ENCODE measurements at places on chromosomes 7 and 10.

DNA sequence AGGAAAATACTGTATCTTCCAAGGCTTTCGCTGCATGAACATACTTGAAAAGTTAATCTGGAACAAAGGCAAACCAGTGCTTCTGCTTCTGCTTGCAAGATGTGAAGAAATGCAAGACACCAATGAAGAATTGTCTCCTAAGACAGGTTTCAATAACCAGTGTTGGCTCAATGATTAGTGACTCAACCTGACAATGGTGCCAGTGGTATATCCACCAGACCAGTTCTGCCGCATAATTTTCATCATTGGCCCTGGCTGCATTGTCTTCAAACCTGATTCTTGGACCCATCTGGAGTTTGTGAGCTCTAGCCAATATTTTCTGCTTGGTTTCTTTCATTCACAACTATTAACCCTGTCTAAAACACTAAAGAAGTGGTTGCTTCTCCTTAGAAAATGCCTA is 13.6 kb upstream of the STAMBPL1 start:
- DNase-seq: no peak

DNA sequence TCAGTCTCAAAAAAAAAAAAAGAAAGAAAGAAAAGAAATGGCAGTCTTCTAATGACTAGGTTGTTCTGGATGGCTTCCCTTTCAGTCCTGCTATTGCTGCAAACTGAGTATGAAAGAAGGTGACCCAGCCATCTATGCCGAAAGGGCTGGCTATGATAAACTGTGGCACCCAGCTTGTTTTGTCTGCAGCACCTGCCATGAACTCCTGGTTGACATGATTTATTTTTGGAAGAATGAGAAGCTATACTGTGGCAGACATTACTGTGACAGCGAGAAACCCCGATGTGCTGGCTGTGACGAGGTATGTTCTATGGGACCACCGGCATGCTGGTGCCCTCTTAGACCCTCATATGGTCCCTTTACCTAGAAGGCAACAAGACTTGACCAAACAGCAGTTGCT is 41.3 kb downstream of the TES start:
- DNase-seq: no peak

DNA sequence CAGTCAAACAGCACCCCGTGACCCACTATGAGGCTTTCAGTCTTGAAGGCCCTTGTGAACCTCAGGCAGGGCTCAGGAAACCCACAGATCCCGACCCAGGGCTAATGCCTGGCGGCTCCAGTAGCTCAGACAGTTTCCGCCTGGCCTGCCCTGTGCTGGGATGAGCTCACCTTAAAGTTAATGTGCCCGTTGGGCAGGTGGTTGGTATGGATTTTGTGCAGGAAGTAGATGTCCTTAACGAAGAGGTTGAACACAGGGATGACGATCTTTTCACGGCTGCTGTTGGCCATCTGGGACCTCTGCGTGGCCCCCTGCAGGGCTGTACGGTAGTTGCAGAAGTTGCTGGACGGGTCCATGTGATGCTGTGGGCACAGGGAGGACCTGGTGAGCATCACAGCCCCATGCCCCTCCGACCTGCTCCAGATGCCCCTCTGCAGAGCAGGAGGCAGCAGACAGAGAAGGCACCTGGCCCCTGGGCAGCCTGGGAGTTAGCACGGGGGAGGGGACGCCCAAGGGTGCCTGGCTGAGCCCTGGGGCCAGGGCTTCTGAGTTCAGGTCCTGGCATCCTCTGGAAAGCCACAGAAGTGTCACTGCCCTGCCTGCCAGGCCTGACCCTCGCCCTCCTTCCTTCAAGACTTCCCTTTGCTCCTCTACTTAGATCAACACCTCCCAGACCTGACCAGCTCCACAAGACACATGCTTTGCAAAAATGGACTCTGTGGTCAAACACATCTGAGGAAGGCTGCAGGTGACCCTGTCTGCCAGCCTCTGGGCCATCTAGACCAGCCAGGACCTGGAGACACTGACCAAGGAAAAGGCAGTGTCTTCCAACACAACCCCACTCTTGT is 59.8 kb downstream of the CSGALNACT2 start:
- no peak for DNase-seq

- no peak for DNase-seq
Observed at GRCh38 chr10:87685832-87686574, 26.3 kb downstream of the PAPSS2 start.

Measured in esophagus muscularis mucosa (tissue), 4 donors.